Stimulated activated CD8-positive, alpha-beta memory T cell treated with anti-CD3 and anti-CD28 coated beads, Interleukin-2, amount 100 ng/mL, for 1 hour (primary cell): ENCODE measurements at places on chromosomes 12 and 14.

GRCh38 chr14:89848165-89848564 is 106.4 kb downstream of the EFCAB11 start:
- no peak for DNase-seq

GRCh38 chr12:43655586-43655985 is 103.0 kb downstream of the PUS7L start:
- no peak for DNase-seq

DNA sequence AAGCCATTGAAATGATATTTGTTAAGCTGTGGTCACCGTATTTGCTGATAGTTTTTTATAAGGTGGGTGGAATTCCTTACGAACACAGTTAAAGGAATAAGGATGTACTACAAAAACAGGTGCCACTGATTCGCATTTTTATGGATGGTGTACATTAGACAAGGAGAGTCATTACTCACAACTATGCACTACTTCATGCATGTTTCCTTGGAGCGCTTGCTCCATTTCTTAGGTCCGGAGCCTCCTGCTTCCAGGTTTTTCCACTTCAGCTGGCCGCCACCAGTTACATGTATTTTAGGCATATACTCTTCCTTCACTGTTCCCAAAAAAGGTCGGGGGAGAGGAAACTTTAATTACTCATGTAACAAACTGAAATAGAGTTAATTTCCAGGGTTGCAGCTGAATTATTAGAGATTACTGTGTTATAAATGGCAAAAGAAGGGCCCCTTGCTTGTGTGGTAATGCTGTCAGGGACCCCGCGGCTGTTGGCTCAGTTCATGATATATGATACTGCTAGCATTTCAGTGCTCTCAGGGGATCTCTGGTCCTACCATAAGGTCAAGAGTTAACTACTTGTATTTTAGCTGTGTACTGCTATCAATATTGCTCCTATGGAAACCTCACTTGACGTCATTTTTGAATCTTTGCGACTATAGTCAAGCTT is 454.7 kb downstream of the NPAS3 start:
- DNase-seq: no peak

DNA sequence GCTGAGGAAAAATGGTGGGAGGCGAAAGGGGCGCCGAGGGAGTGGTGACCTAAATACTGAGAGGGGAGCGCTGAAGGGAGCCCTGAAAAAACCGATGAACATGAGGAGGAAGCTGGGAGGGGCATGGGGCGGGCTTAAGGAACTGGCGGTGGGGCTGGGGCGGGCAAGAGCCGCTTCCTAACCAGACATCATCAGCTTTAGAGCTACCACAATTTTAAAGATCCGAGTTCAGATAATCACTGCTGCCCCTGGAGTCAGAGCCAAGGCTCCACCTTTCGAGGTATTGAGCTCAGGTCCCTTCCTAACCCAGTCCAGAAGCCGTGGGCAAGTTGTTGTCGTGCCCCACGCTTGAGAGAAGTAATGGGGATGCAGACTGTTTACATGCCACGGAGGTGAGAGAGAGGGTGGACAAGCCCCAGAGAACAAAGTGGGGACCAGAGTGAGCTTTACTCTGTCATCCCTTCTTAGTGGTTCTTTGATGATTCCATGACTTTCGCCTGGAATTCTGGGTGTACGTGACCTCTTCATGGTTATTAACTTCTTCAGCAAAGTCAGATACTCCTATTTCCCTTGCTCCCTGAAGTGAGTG is 393 bp downstream of the ORMDL2 start:
- no peak for DNase-seq

- no peak for DNase-seq
These were observed 15.5 kb upstream of the CLEC2A start for GRCh38 chr12:9947674-9948073.

GRCh38 chr12:94133964-94134795 is 14.2 kb upstream of the PLXNC1 start:
- DNase-seq: no peak

- no peak for DNase-seq
These were observed 42.8 kb upstream of the CPSF6 start for GRCh38 chr12:69196302-69197288.

- DNase-seq: no peak
These were observed 28.7 kb downstream of the PHETA1 start for GRCh38 chr12:111340231-111340630.

- DNase-seq: no peak
These were observed 391.8 kb downstream of the BMP4 start for GRCh38 chr14:53564870-53565269.

- DNase-seq: no peak
These were observed 3.0 kb downstream of the TRMT5 start for GRCh38 chr14:60977847-60978246.

DNA sequence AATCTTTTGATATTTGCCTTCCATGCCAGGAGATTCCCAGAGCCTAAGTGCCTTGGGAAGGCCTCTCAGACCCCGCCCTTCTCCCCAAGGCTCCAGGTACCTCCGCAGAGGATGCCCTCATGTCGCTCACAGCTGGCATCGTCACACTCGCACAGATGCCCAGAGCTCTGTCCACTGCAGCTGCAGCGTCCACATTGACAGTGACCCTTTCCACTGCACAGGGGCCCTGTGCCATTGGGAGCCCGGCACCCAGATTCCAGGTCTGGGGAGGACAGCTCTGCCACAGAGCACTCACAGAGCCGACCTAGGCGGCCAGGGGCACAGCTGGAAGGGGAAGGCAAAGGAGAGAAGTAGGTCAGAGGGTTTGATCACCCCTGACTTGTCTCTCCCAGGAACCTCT is 12.3 kb upstream of the CSAD start:
- DNase-seq: no peak

DNA sequence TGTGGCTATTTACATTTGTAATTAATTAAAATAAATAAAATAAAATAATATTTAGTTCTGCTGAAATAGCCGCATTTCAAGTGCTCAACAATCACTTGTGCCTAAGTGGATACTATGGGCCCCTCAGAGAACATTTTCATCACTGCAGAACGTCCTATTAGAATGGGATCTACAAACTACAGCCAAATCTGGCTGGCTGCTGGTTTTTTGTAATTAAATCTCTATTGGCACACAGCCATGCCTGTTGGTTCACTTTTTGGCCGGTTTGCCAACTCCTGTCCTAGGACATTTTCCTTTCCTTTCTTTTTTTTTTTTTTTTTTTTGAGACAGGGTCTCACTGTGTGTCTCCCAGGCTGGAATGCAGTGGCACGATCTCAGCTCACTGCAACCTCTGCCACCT is 9.8 kb downstream of the CCDC63 start:
- no peak for DNase-seq

- DNase-seq: no peak
These were observed 252.7 kb downstream of the LRFN5 start for GRCh38 chr14:41859336-41859735.

DNA sequence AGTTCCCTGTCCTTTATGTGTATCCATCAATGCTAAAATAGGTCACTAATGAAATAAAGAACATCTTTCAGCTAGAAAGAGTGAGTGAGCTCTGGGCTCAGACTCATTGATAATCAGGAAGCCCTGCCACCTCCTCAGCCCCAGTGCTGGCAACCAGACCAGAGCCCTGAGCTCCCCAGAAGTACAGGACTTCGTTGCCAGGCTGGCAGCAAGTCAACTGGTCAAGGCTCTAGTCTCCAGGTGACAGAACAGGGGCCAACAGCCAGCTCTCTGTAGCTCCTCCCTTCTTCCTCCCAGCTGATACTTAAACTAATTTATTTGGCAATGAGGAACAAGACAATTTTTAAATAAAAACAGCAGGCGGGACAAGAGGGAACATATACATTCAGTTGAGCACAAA is 145.3 kb downstream of the EGLN3 start:
- DNase-seq: no peak

DNA sequence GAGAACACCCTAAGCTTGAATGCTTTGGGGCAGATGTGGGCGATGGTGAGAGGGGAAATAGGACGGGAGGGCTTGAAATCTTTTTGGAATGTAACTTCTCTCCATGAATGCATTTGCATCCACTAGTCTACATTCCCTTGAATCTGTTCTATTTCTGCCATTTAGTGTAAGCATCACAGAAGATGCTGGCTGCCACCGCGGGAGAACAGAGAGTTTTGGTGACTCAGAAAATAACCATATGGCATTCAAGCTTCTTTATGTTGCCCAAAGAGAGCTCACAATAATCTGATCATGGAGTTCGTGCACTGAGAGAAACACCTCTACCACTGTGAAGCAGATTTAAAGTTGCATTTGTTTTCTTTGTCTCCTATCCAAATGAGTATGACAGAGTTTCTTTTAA is 52.6 kb upstream of the OTX2 start:
- no peak for DNase-seq

DNA sequence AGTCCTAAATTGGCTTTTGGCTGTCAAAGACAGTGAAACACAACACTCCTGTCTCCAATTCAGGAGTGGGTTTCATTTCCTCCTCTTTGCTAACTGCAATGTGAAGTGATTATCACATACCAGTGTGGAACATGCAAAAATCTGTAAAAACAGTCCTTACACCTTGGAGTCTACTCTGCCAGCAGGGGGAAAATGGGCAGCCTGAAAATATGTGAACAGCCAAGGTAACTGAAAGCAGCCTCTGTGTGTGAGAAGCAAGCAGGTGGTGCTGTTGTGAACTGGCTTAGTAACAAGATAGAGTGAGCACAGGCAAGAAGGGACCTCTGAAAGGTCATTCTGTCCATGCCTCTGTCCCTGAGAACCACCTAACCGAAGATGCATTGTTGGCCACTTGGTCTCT is 6.0 kb downstream of the PRMT8 start:
- no peak for DNase-seq

DNA sequence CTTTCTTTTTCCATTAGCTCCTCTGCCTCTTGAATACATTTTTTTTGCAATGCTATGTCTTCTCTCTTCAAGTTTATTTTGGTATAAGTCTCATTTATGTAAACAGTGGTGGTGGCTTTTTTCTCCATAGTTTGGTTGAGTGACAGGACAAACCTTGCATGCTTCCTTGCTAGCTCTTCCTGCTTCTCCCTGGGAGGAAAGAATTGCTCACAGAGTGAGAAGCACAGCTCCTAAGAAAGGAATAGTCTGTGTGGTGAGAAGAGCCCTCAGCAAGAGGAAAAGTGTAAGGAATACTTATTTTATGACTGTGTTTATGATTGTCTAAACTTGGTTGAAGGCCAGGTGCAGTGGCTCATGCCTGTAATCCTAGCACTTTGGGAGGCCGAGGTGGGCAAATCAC is 11.5 kb downstream of the CCDC175 start:
- no peak for DNase-seq

DNA sequence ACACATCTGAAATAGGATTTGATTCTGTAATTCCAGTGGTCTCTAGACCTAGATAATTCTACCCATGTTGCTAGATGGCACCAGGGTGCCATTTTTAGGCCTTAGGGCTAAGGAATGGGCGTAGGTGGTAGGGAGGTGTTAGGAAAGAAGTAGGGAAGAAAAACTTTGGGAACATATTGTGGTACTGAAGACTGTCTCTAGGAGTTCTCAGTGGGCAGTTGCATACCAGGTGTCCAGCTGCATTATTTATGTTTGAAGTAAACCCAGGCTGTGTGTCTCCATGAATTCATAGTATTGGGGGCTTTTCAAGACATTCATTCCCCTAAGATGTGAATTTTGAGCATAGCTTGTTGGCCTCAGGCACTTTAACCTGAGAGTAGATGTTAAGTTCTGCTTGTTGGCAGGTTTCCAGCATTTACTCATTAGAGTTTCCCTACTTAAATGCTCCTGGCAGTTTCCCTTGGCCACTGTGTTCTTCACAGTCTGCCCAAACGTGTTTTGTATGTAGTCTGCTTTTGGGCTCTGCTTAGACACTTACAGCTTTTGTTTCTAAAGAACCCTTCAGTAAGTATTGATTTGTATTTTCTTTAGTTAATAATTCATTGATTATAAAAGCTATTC is 31.5 kb upstream of the CCT2 start:
- no peak for DNase-seq
